ENCODE measurements at places on chromosomes 11 and 22.

DNA sequence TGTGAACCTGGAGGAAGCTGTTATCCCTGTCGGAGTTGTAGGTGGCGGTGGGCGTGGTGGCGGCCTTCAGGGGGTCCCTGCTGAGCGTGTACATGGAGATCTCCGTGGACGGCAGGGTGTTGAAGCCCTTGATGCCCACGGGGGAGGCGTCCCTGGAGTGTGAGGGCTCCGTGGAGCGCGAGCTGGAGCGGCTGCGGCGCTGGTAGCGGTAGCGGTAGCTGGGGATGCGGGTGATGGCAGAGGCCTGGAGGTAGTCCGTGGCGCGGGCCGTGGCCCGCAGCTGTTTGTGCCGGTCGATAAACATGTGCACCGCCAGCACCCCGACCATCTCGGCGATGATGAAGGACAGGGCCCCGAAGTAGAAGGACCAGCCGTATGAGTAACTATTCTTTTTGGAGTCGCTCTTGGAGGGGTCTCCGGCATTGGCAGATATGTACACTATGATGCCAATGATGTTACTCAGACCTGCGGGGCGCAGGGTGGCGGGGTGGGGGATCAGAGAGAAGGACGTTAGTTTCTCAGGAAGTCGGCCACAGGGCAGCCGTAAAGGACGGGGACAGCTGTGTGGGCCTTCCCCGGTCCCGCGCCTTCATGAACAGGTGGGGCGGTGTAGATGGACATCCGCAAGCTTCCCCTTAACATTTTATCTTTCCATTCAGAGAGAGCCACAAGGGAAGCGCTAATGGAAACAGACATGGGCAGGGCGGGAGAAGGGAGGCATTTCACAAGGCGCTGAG lies 35.6 kb upstream of the EIF3D start:
- DNase-seq, result no peak

DNA sequence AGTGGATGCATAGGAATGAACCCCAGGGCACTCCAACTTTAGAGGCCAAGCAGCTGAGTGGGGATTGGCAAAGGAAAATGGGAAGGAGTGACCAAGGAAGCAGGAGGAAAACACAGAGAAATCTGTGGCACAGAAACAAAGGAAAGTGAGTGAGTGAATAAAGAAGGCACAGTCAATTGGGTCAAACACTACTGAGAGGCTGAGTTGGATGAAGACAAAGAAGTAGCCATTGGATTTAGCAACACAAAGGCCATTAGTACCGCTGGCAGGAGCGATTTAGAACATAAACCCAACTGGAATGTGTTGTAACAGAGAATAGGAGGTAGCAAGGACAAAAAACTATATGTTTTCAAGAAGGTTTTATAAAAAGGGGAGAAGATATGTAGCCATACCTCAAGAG lies 6.6 kb upstream of the NXPE1 start:
- DNase-seq, result peak; percentile 56

- DNase-seq, result no peak
Measured at GRCh38 chr11:78371221-78371891, 46.3 kb downstream of the GAB2 start.

GRCh38 chr11:4491878-4492606 lies 9.6 kb downstream of the OR52K1 start:
- DNase-seq, result no peak

GRCh38 chr11:34502949-34503348 lies 10.6 kb downstream of the ELF5 start:
- DNase-seq, result no peak

DNA sequence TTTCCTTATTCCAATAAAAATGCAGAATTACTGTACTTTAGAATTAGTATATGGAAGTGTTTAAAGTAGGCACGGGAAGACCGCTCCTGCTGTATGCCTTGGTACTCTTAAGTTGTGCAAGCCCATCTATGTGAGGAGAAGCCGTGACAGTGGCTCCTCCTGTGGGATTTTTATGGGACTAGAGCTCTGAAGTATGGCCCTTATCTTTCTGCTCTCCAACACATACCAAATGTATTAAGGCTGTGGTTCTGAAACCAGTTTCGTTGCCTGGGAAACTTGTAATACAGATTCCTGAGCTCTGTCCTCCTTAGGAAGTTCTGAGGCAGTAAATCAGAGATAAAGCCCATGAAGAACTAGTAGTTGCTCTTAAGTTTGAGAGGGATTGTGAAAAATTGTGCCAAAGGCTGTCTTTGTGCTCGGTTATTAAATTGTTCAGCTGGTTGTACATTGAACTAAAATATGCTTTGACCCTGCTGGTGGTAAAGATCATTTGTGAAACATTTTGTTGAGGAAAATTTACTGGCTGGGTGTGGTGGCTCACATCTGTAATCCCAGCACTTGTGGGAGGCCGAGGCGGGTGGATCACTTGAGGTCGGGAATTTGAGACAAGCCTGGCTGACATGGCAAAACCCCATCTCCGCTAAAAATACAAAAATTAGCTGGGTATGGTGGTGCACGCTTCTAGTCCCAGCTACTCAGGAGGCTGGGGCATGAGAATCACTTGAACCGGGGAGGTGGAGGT lies 29.3 kb downstream of the RTN3 start:
- no peak for DNase-seq

GRCh38 chr11:36451045-36451444 lies 59.0 kb downstream of the TRAF6 start:
- no peak for DNase-seq

- DNase-seq, result no peak
Measured at GRCh38 chr11:69691463-69691862, 12.4 kb downstream of the FGF19 start.

DNA sequence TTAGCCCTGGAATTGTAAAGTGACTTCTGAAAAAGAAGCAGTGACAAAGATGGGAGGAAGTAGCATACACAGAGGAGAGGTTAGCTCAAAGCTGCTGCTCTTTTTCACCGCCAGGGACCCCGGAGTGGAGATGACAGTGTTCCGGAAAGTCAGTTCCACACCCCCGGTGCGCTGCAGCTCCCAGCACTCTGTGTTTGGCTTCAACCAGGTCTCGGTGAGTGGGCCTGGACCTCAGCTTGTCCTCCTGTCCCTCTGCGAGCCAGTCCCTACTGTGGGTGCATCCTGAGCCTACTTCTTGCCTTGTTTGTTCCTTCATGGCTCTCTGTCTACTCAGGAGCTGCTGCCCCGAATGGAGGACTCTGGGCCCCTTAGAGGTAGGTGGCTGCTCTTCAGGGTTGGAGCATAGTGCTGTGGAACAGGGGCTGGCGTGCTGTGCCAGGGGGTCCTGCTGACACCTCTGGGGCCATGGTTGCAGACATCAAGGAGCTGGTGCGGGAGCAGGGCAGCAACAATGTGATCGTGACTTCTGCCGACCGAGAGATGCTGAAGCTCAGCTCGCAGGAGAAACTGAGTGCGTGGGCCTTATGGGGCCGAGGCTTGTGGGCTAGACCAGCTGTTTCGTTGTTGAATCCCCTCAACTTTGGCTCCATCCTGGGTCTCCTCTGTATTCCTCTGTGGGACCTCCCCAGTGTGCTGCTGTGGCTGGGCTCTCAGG lies 1.7 kb downstream of the PCNX3 start:
- DNase-seq, result no peak

- DNase-seq, result no peak
Measured at GRCh38 chr11:66841861-66842260, 1.4 kb upstream of the RCE1 start.

DNA sequence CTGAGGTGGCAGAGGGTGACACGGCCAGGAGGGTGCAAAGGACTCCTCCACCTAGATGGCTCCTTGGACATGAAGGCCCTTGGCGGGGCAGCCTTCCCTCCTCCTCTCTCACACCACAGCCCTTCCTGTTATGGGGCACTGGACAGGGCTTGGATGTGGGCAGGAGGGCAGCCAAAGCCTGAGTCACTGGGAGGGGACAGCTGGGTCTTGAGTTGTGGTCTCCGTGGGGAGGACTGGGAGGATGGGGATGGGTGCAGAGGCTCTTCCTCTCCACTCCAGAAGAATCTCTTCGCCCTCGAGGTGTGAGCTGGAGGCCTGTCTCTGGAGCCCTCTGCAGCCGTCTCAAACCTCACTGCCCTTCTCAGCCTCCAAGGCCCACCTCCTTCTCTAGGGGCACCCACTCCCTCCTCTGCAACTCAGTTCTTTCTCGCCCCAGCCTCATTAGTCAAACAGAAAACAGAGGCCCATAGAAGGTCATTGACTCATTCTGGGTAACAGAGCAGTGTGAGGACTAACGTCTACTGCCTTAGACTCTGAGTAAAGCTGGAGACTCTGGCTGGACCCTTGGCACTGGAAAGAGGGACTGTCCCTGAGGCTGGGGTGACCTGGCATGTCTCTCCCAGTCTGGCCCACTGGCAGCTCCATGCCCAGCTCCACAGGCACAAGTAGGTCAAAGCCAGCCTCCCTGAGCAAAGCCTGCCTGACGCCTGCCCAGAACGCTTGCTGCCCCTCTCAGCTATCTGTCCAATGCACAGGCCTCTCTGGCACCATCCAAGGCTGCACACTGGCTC lies 47.5 kb upstream of the CDON start:
- DNase-seq, result no peak

DNA sequence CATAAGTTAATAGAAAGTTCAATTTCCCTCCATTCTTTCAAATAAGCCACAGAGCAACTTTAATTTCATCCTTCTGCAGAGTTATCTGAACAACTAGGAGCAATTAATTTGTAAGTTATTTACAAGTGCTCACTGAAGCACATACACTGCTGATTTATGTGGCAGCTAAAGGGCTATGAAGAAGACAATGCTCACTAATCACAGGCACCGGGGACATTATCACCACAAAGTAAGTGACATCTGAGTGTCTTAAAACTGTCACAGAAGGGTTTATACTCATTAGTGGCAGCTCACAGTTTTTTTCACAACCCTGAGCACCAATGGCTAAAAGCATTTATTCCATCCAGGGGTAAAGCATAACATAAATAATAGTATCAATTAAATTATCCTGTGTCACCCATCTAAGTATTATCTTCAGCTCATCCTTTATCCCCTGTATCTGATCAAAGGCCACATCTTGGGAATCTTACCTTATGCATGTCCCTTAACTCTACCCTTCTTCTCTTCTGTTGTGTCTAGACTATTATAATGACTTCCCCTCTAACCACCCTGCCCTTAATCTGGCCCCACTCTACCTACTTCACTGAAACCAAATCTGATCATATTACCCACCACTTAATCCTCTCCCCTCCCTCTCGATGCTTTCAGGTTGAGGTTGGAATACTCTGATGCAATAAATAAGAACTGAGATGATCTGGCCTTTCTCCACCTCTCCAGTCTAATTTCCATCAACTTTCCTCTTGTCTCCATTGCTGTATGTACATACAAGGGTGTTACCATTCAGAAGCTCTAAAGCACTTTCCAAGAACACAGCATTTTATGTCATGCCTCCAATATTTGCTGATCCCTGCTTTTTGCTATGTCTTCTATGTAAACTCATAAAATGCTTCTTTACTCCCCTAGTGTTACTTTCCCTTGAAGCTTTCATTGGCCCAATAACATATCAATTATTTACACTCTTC lies 252.7 kb downstream of the CASP12 start:
- no peak for DNase-seq

GRCh38 chr22:41488076-41488475 lies 19.2 kb downstream of the ACO2 start:
- DNase-seq, result no peak

GRCh38 chr22:32478994-32479393 lies 4.4 kb downstream of the FBXO7 start:
- DNase-seq, result no peak

DNA sequence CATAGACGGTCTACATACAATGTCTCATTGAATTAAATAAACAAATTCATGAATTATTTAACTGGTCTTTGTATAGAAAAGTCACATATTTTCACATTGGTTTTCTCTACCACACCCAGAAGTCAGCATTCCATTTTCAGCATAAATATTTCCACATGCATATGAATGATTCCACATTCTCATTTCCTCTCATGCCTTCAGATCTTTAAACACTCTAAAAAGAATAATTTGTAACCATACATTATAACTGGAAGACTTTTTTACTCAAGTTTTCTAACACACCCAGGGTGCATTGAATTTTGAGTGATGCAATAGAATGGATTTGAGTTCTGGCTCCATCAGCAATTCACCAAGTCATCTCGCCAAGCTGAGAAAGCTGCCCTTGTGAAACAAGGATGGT lies 501.8 kb upstream of the TENM4 start:
- no peak for DNase-seq

DNA sequence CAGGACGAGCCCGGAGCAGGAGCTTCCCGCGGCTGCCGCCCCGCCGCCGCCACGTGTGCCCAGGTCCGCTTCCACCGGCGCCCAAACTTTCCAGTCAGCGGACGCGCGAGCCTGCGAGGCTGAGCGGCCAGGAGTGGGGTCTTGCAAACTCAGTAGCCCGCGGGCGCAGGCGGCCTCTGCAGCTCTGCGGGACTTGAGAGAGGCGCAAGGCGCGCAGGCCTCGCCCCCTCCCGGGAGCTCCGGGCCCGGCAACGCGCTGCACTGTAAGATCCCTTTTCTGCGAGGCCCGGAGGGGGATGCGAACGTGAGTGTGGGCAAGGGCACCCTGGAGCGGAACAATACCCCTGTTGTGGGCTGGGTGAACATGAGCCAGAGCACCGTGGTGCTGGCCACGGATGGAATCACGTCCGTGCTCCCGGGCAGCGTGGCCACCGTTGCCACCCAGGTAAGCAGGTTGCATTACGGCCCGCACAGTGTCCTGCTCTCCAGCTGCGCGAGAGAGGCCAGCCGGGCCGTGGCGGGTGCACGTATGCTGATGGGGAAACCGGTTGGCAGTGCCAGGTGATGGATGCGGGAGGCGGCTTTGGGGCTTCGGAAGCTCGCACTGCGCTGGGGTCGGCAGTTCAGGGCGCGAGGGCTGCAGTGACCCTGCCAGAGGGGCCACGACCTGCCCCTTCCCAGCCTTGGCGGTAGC lies 2.0 kb downstream of the SLC6A5 start:
- DNase-seq, result no peak

GRCh38 chr11:60498399-60498798 lies 5.8 kb downstream of the MS4A12 start:
- DNase-seq, result no peak

GRCh38 chr22:35914665-35915476 lies 113.8 kb downstream of the RBFOX2 start:
- peak; percentile 46 for DNase-seq

DNA sequence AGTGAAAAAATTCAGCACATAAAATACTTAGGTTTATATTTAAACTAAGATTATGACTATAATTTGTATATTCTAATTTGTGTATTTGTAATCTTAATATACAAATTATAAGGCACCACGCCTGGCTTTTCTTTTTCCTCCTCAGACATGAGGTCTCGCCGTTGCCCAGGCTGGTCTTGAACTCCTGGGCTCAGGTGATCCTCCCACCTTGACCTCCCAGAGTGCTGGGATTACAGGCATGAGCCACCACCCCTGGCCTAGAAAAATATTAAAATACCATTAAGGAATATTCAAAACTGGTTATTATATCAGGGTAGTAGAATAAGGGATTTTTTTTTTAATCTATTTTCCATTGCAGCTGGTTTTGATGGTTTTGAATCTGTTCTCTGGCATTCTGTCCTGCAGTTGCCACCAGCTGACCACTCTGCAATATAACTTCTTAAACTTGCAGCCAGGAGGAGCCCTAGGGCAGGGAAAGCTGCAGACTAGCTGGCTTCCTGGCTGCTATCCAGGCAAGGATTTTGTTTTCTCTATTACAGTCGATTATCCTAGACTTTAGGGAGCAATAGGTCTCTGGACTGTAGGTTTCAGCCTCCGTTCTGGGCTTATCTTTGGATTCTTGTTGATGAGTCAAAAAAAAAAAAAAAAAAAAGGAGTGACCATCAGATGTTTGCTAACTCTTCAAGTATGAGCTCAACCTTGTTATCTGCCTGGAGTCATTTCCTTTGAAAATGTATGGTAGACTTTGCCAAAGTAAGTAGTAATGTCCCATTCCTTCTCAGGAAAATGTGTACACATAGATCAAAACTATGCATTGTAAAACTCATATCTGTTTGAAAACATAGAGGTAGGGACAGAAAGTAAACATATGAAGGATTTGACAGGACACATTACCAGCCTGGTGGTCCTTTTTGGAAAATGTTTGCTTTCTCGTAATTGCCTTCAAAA lies 13.2 kb downstream of the POLA2 start:
- no peak for DNase-seq
